Cardiac muscle cell (in vitro differentiated cells and primary cell): ENCODE measurements at places on chromosomes 3 and 15. TPM values are rescaled to one million over a fixed set of nuclear protein-coding genes. Genes with fewer than 3 reads are reported as not detected.
A peak's percentile ranks its signal among the peaks of the same experiment; 100 is the strongest.

- no peaks in the 10 kb centered on the region for H3K36me3 ChIP-seq
- peaks cover 12% of the 10 kb centered on the region for H3K4me1 ChIP-seq
- no peak overlapping the region for H3K4me3 ChIP-seq
- H3K27me3 ChIP-seq: no peaks in the 10 kb centered on the region
- H3K27ac ChIP-seq: peak overlapping the region; percentile 44
Measured at GRCh38 chr3:12705981-12706380, 42.1 kb upstream of the RAF1 start.

DNA sequence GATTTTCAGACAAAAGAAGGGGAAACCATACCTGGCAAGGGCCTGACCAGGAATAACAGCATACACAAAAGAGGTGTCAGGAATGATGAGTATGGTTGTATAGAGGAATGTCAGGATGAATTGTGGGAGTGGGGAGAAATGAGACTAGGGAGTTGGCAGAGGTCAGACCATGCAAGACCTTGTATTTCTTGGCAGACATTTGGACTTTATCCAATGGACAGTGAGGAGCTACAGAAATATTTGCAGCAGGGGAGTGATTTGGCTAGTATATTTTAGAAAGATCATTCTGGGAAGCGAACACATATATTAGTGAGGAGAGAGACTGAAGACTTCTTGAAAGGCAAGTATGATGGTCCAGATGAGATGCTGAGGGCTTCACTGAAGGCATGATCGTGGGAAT, 25.4 kb upstream of the ALPK3 start:
- DNase-seq: peak; percentile 21
- H3K4me3 ChIP-seq: no peak overlapping the region
- H3K36me3 ChIP-seq: peaks cover 21% of the 10 kb centered on the region
- no peaks in the 10 kb centered on the region for H3K27me3 ChIP-seq

DNA sequence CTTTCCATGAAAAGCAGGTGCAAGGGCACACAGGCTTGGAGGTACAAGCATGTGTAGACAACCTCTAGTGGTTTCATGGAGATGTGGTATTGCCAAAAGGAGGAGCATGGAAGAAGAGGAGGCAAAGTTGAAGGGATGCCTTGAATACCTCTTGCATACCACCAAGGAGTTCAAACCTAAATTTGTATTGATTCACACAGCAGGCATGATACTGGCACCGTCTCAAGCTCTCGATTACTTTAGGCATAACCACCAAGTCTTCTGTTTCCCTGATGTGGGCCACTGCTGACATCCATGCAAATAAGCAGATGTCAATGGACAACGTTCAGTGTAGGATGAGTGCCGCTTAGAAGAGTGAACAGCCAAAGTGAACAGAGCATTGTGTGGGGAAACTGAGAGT, 87.1 kb downstream of the SCN11A start:
- H3K27ac ChIP-seq: no peak overlapping the region
- DNase-seq: no peak
- H3K36me3 ChIP-seq: no peaks in the 10 kb centered on the region
- no peaks in the 10 kb centered on the region for H3K27me3 ChIP-seq

DNA sequence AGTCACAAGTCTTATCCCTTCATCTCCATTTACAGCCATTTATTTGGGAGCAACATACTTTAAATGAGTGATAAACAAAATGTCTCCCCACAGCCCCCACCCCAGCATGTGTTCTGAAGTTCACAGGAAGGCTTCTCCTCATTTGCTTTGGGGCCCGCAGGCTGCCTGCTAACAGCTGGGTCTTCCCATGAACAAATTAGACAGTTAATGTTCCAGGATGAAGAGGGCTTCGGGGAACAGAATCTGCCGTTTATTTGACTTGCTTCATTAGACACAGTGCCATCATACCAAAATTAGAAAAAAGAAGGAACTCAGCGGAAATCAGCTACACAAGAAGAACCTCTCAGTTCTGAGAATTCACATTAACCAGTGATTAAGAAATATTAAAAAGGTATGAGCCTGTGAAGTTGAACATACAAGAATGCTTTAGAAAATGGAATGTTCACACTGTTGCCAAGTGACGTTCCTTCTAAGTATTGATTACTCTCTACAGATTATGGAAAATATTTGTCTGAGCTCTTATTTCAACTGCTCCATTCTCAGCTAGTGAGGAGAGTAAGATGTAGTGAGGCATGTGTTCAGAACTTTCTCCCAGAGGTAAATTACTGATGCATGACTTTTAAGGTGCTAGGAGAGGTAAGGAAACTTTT, 107.5 kb upstream of the THBS1 start:
- H3K27me3 ChIP-seq: no peaks in the 10 kb centered on the region
- no peak overlapping the region for H3K27ac ChIP-seq
- no peaks in the 10 kb centered on the region for H3K36me3 ChIP-seq
- H3K4me1 ChIP-seq: no peaks in the 10 kb centered on the region
- H3K4me3 ChIP-seq: no peak overlapping the region

- H3K4me3 ChIP-seq: peak within 1 kb of the TSS; percentile 96
- no peaks in the 10 kb centered on the region for H3K27me3 ChIP-seq
- H3K4me1 ChIP-seq: peaks cover 6% of the 10 kb centered on the region
- peak within 1 kb of the TSS; percentile 32 for H3K27ac ChIP-seq
Measured at GRCh38 chr3:124887177-124887931, at the start of gene ITGB5. Gene ITGB5 (minus strand): TSS chr3:124887365. CDS start chr3:124887000, 365 bp downstream.

DNA sequence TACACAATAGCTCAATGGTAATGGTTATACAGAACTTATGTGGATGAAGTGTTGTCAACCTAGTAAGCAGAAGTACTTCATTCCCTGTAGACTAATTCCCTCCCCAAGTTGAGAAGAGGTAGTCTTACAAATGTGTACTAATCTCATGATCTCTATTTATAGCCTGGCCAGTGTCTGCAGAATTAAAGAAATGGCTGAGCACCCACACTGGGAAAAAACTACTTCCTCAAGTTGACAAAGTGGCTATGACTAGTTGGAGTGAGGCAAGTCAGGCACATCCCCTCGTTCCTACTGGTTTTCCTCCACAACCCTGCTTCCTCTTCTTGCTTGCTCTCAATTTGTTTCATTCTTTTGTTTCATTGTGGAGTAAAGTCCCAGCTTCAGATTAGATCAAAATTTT, 566.7 kb upstream of the ZNF717 start:
- H3K27me3 ChIP-seq: peaks cover 3% of the 10 kb centered on the region
- peaks cover 5% of the 10 kb centered on the region for H3K4me1 ChIP-seq

DNA sequence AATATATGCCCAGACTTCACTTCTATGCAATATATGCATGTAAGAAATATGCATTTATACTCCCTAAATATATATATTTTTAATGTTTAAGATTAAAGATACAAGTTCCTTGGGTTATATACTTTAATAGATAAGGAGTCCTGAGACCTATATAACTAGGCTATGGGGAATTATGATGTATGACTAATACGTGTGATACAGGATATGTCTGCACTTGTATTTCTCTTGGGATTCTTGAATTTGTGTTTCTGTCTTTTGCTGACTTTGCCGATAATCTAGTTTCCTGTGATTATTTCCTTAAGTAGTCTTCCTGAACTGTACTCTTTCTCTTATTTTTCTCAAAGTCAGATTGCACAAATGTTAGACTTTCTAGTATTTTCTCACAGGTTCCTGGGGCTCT, 109.6 kb downstream of the PIK3CB start:
- H3K36me3 ChIP-seq: no peaks in the 10 kb centered on the region
- no peak for DNase-seq
- H3K27ac ChIP-seq: no peak overlapping the region

Gene PRICKLE2
- 11.6 and 11.7 TPM in 2 replicates for total RNA-seq
